SHP77 (cell line): ENCODE measurements at places on chromosomes 1 and 21.

DNA sequence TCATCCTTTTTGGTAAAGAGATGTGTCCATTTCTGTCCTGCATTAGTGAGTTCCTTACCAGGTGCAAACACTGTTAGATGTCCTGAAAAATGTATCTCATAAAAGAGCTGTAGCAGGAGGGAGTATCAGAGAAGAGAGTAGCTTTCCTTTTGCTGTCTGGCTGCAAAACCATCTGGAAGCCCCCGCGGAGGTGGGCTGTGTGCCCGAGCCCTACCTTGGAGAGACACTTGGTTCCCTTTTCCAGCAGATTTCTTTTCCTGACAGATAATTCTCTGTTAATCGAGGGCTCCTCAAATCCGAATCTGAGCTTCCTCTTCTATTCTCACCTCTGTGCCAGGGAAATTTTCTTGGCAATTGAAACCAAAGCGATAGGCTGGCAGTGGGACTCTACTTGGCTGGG, 53.0 kb downstream of the KIF26B start:
- DNase-seq, result no peak

- DNase-seq, result no peak
These were observed 8.2 kb downstream of the ADORA1 start for GRCh38 chr1:203135636-203136305.

GRCh38 chr1:89810302-89810701, 10.5 kb upstream of the LRRC8D start:
- no peak for DNase-seq

- no peak for DNase-seq
These were observed 3.2 kb upstream of the CLDN14 start for GRCh38 chr21:36483095-36483494.

DNA sequence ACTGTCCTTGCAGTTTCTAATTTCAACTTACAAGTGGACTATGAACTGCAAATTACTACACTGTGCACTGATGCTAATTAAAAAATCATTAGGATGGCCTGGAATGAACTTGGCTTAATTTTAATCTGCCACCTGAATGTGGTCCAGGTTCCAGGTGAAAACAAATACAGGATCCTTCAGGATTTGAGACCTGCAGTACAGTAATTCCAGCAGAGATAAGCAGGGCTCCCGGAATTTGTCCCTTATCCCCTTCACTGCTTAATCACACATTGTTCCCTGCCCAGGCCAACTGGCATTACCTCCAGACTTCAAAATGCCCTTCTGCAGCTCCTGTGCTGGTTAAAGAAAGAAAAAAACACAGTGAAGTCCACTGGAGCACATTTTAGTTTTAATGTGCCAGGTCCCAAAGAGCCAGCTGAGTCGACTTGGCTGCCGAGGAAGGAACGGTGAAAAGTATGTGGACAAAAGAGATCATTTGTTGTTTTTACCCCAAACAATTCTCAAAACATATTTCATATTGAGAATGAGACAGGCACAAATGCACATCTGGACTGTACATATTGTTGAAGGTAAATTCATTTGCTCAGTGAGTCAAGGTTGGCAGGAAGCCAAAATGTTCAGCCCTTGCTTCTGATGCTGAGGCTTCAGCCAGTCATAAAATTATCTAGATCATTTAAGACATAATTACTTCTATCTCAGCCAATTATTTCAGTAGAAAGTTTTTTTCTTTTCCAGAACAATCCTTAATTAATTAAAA, 28.3 kb downstream of the DEGS1 start:
- peak; percentile 65 for DNase-seq

GRCh38 chr1:21335750-21336224, 45.5 kb upstream of the ECE1 start:
- no peak for DNase-seq

GRCh38 chr1:206590025-206590758, 22.1 kb downstream of the EIF2D start:
- no peak for DNase-seq

DNA sequence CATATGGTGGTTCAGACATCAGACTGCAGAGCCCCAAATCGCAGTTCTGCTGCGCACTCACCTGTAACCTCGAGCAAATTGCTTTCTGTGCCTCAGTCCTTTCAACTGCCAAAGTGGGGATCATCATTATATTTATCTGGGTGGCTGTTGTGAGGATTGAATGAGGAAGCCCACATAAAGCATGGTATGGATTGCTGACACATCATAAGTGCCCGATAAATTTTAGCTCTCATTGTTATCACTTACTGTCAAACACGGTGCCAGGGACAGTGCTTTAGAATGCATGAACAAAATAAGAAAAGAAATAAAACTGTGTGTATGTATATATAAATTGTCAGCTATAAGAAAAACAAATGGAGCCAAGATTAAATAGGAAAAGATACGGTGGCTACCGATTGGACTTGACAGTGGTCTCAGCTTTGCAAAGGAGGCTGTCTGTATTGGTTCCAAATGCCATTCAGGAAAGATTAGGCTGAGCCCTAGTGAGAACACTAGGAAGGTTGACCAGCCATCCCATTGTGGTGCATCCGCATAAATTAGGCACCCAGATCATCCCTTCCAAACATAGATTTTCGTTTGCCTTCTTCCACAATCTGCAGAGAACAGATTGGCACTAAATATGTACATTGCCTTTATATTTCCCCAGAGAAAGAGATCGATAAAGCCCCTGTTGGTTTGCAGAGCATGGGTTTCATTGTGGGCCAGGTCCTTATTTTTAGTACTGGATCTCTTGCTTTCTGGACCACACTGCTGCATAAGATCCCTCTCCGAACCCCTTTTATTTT, 91.8 kb upstream of the KAZN start:
- no peak for DNase-seq

DNA sequence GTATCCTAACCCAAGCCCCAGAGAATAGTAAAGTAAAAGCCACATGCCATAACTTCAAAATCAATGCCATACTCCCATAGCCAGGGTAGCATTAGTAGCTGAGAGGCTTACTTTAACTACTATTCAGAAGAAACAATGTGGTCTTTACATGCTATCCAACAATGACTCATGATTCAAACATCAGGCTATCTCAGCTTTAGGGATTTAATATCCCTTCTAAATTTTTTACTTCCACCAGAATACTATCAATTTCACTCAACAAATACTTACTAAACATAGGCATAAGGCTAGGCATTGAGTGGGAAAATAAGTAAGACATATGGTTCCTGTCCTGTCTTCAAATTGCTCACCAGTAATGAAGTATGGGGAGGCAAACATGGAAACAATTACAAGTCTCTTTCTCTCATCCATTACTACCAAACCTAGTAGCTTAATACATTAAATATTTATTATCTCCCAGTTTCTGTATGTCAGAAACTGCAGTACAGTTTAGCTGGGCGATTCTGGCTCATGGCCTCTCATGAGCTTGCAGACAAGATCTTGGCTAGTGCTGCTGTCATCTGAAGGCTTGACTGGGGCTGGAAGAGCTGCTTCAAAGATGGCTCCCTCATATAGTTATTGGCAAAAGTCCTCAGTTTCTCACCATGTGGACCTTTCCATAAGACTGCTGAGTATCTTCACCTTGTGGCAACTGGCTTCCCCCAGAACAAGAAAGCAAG, 30.7 kb downstream of the EVI5 start:
- no peak for DNase-seq

DNA sequence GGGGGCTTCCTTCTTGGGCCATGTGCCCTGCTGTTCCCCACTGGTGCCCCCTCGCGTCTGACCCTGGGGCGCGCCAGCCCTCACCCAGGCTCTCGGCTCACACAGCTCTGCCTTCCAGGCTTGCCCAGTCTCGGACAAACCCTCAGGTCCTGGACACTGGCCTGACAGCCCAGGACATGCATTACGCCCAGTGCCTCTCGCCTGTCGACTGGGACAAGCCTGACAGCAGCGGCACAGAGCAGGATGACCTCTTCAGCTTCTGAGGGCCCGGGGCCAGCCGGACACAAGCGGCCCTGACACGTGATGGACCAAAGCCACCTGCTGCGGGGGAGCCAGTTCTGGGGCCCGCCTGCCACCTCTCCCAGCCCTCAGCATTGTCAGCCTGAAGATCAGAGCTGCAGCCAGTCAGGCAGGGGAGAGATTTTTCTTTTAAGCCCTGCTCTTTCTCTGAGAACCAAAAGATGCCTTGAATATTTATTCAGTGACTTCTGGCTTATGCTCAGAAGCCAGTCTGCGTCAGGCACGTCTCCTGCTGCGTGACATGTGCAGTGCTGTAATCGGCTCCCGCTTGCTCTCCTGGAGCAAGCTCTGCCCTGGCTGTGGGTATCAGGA, 23.4 kb downstream of the LDLRAP1 start:
- DNase-seq, result peak; percentile 77

GRCh38 chr1:31637915-31638673, 6.6 kb downstream of the PEF1 start:
- DNase-seq, result no peak

GRCh38 chr1:161954466-161954865, 69.2 kb downstream of the OLFML2B start:
- DNase-seq, result no peak

DNA sequence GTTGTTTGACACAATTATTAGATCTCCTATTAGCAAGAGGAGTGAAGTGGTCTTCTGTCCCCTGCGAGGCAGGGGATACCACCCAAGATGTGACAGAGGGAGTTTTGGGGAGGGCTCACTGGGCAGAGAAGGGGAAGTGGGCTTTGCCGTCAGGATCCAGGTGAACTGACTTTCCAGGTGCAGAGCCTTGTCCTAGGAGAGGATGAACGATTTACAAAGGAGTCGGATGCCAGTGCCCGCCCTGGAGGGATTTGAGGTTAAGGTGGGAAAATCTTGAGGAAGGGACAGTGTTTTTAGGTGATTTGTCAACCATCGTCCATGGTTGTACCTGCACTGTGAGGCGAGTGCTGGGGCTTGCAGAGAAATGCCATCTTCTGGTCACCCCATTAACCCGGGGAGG, 201.0 kb downstream of the CAMTA1 start:
- no peak for DNase-seq

- DNase-seq, result no peak
These were observed 10.4 kb downstream of the ZBTB8A start for GRCh38 chr1:32549616-32550015.

- DNase-seq, result no peak
These were observed 714.9 kb downstream of the MATN1 start for GRCh38 chr1:30008372-30008997.

- DNase-seq, result no peak
These were observed 356.6 kb upstream of the LYPLAL1 start for GRCh38 chr1:218817071-218817470.

DNA sequence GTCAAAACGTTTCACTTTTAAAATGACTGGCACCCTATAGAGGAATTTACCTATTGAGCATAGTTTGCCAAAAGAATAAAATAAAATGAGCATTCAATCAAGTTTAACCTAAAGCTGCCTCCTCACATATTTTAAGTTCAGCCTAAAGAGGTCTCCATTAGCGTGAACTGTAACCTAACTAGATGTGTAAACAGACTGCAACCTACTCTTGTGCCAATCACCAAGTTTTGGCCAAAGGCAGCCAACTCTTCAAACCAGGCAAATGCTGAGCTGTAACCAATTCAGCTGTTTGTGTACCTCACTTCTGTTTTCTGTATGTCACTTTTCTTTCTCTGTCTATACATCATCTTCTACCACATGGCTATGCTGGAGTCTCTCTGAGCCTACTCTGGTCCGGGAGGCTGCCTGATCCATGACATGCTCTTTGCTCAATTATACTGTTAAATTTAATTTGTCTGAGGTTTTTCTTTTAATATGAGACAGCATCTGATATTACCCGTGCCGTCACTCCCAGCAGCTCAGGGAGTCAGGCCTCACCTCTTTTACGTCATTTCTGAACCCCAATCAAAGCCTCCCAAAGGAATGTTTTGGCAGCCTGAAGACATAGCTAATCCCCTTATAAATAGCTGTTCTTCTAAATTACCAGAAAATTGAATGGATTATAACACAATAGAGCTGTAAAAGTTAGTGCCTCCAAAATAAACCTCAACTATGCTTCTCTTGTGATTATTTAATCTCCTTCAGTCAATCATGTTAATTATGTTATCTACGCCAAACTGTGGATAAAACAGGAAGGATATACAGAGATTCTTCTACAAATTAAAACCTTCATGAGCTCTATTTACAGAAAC, 81.0 kb upstream of the NR5A2 start:
- no peak for DNase-seq

DNA sequence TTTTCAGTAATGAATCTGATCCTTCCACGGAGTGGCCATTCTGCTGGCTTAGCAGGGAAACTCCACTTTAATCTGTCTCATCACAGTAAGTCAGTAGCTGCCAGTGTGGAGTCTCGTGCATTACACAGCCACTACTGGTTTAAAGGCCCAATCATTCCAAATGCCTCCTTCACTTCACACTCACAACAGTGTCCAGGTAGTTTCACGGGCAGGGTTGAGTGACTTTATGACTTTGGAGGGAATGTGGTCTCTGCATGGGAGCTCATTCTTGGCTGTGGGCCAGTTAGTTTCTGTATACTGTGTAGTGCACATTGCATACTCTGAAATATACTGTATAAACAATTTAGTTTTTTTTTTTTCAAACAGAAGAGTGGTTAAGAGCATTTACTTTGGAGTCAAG, 34.6 kb upstream of the C1orf87 start:
- DNase-seq, result no peak

DNA sequence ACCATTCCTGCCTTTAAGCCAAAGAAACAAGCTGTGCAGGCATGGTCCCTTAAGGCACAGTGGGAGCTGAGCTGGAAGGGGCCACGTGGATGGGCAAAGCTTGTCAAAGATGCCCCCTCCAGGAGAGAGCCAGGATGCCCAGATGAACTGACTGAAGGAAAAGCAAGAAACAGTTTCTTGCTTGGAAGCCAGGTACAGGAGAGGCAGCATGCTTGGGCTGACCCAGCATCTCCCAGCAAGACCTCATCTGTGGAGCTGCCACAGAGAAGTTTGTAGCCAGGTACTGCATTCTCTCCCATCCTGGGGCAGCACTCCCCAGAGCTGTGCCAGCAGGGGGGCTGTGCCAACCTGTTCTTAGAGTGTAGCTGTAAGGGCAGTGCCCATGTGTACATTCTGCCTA, 1.3 kb upstream of the SLC50A1 start:
- no peak for DNase-seq

- no peak for DNase-seq
These were observed 96.3 kb downstream of the PLPP3 start for GRCh38 chr1:56483104-56483503.

- DNase-seq, result no peak
These were observed 489.6 kb downstream of the TTLL7 start for GRCh38 chr1:83509301-83509781.

DNA sequence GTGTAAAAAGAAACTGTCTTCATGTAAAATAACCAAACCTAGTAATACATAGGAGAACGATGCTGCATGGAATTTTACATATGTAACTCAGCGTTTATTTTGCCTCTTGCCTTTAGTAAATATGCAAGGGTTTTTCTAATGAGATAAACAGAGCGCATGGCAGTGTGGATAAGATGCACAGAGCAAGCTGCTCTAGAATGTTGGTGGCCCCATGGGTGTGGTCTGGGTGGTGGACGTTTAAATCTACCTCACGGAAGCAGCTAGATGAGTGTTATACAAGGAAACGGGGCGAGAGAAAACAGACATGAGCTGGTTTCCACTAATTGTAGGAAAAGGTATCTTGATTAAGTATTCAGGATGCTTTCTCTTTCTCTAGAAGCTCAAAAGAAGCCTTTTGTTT, 205.9 kb downstream of the DSCAM start:
- DNase-seq, result no peak
